Osteoblast (primary cell): ENCODE measurements at places on chromosomes 12 and 14. TPM values are rescaled to one million over a fixed set of nuclear protein-coding genes. Genes with fewer than 3 reads are reported as not detected.

- H3K4me3 ChIP-seq, result no peak overlapping the region
- no peaks in the 10 kb centered on the region for H3K27me3 ChIP-seq
- no peaks in the 10 kb centered on the region for H3K36me3 ChIP-seq
- no peaks in the 10 kb centered on the region for H3K4me1 ChIP-seq
- peak; percentile 42 for DNase-seq
Measured at GRCh38 chr14:104421892-104422828, 157.4 kb upstream of the C14orf180 start.

GRCh38 chr14:58299401-58300330 is 1.3 kb downstream of the ARID4A start:
- H3K27me3 ChIP-seq, result no peaks in the 10 kb centered on the region
- H3K36me3 ChIP-seq, result peaks cover 23% of the 10 kb centered on the region
- DNase-seq, result peak; percentile 66
- H3K4me3 ChIP-seq, result peak overlapping the region; percentile 83
- H3K4me1 ChIP-seq, result peaks cover 17% of the 10 kb centered on the region

- no peak overlapping the region for H3K4me3 ChIP-seq
- no peaks in the 10 kb centered on the region for H3K36me3 ChIP-seq
- peak; percentile 81 for DNase-seq
- no peak overlapping the region for H3K27ac ChIP-seq
Measured at GRCh38 chr14:101843665-101844064, 82.2 kb downstream of the PPP2R5C start.

DNA sequence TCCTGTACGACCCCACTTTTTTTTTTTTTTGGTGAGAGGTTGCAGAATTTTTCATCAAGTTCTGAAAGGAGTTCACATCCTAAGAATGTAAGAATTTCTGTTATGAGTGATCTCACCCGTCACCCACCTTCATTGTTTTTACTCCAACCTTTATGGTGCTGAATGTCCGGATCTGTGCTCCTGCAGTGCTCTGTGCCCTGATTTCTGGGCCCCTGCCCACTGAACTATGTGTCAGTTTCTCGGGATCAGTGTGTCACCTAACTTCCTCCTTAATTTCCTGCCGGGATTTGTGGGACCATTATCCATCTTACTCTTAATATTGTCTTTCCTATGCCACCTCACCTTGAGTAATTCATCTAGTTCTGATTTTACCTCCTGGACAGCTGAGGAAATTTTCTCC is 11.6 kb downstream of the RASSF8 start:
- DNase-seq, result no peak
- no peaks in the 10 kb centered on the region for H3K27me3 ChIP-seq
- no peak overlapping the region for H3K4me3 ChIP-seq
- H3K27ac ChIP-seq, result no peak overlapping the region
- no peaks in the 10 kb centered on the region for H3K36me3 ChIP-seq

DNA sequence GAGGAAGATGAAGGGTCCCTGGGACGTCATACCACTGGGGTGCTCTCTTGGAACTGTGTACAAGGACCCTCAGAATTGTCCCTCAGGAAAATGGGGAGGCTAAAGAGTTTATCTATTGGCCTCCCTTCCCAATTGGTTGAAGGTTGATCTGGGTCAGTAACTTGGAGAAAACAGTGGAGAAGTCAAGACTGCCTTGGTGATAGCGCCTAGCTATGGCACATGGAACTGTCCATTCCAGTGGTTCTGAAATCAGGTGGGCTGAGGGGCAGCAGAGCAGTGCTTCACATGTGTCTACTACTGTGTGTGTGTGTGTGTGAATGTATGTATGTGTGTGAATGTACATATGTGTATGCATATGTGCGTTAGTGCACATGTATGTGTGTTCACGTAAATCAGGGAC is 316.1 kb downstream of the AACS start:
- H3K27ac ChIP-seq, result no peak overlapping the region
- H3K27me3 ChIP-seq, result no peaks in the 10 kb centered on the region
- H3K36me3 ChIP-seq, result no peaks in the 10 kb centered on the region
- no peak overlapping the region for H3K4me3 ChIP-seq
- H3K4me1 ChIP-seq, result no peaks in the 10 kb centered on the region

- H3K36me3 ChIP-seq, result no peaks in the 10 kb centered on the region
- DNase-seq, result no peak
- H3K27me3 ChIP-seq, result no peaks in the 10 kb centered on the region
Measured at GRCh38 chr12:9872162-9872561, 3.0 kb upstream of the CLEC2B start.

DNA sequence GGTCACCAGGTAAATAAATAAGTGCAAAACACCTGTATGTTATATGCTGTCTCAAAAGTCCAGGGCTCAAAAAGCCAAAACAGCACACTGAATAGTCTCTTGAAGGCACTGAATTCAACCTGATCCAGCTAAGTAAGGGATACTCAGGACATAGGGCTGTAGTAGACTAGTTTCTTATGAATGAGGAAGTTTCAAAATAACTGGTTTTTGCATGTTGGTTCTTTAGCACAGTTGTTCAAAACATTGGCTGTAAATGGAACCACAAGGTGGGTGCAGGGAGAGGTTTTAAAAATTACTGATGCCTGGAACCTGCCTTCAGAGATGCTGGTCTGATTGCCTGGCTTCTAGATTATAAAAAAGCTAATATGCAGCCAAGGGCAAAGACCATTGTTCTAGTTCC is 34.1 kb downstream of the NDUFA12 start:
- peaks cover 11% of the 10 kb centered on the region for H3K36me3 ChIP-seq
- H3K27me3 ChIP-seq, result no peaks in the 10 kb centered on the region
- H3K4me3 ChIP-seq, result no peak overlapping the region
- DNase-seq, result no peak

DNA sequence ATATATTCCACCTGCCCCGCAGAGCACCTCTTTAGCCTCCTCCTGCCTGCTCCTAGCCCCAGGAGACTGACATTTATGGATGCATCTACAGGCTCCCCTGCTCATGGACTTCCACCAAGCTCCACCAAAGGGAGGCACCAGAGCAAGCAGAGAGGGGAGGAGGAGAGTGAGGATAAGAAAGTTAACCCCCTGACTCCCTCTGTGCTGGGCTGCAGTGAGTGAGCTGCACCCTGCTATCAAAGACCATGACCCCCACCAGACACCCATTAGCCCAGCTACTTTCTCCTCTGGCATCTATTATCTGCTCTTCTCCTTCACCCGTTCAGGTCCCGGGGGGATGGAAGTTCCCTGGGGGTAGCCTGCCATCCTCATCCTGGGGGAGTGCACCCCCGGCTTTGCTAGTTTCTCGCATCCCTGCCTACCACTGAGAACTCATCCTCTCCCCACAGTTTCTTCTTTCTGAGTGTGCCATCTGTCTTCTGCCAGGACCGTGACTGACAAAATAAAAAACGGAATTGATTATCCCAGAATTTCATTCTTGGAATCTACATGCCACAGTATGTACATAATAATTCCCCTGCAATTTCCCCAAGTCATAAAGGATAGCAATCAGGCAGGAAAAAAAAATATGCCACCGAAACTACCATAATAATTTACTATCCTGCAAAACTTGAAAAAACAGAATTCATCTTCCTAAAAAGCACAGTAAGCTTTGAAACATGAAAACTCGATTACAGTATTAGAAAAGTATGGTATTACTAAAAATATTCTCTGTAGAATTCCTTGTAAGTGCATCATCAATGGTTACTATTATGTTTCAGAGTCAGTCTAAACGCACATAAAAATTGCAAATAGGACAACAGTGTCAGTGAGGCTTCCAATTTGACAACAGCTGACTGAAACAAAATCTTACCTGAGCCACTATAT is 45.2 kb downstream of the FOXN3 start:
- no peaks in the 10 kb centered on the region for H3K36me3 ChIP-seq
- peak overlapping the region; percentile 24 for H3K27ac ChIP-seq
- DNase-seq, result peak; percentile 87
- no peaks in the 10 kb centered on the region for H3K27me3 ChIP-seq

- H3K27ac ChIP-seq, result no peak overlapping the region
- peaks cover 15% of the 10 kb centered on the region for H3K27me3 ChIP-seq
- H3K4me3 ChIP-seq, result no peak overlapping the region
- no peaks in the 10 kb centered on the region for H3K36me3 ChIP-seq
- no peak for DNase-seq
- peaks cover 4% of the 10 kb centered on the region for H3K4me1 ChIP-seq
Measured at GRCh38 chr14:32571995-32572866, 243.1 kb downstream of the AKAP6 start.

DNA sequence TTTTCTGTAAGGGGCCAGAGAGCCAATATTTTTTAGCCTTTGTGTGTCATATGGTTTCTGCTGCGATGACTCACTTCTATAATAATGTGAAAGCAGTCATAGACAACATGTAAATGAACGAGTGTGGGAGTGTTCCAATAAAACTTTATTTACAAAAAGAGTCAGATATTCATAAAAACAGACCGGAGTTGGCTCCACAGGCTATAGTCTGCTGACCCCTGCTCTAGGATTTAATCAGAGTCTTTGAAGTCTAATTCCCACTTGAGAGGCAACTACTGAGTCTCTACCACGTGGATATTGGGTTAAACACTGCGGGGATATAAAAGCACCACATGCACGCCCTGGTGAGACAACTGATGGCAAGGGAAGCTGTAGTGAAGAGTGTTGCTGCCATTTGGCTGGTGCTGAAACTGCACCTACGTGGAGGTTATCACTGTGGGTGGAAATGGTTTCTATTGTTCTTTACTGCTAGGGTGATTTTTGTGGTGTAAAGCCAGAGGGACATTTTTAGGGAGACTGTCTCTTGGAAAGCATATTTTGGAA is 3.6 kb upstream of the NINJ2 start:
- H3K27ac ChIP-seq, result no peak overlapping the region
- peaks cover 5% of the 10 kb centered on the region for H3K4me1 ChIP-seq
- peak; percentile 44 for DNase-seq

DNA sequence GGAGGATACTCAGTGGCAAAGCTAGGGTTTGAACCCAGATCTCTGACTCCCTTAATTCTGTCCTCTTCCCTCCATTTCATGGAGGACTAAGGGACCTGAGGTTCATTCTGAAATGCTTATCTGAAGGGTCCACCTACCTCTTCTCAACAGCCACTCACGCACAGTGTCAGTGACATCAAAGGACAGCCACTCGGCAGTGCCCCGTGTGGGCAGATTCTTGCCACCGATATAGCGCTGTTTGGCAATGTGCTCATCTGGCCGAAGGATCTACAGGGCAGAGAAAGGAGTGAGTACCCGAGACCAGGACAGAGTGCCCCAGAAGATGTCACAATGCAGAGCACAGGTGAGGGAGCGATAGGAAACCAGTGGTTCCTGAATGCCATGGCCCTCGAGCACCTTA is 10.8 kb downstream of the TGFB3 start:
- no peak overlapping the region for H3K27ac ChIP-seq
- H3K4me1 ChIP-seq, result peaks cover 18% of the 10 kb centered on the region
- no peak for DNase-seq
- H3K4me3 ChIP-seq, result no peak overlapping the region

GRCh38 chr12:45773747-45774146 is 44.2 kb downstream of the ARID2 start:
- DNase-seq, result no peak
- H3K27me3 ChIP-seq, result no peaks in the 10 kb centered on the region
- H3K27ac ChIP-seq, result no peak overlapping the region
- H3K4me3 ChIP-seq, result no peak overlapping the region

DNA sequence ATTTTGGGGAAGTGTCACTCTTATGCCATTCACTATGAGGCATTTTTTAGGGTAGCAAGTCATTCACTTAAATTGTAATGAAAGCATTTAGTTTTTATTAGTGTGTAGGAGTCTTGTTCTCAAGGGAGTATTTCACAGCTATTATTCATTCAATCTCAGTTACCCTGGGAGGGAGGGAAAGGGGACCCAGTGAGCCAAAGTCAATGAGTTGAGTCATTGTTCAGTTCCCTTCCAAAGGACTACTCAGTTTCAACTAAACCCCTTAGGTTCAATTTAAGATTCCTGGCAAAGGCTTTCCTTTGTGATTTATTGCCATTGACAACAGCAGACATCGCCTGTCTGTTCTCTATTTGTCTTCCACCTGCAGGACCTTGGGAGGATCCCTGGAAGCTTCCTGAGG is 29.3 kb upstream of the RASSF8 start:
- peaks cover 17% of the 10 kb centered on the region for H3K4me1 ChIP-seq
- peak; percentile 79 for DNase-seq
- no peaks in the 10 kb centered on the region for H3K27me3 ChIP-seq
- no peak overlapping the region for H3K4me3 ChIP-seq

DNA sequence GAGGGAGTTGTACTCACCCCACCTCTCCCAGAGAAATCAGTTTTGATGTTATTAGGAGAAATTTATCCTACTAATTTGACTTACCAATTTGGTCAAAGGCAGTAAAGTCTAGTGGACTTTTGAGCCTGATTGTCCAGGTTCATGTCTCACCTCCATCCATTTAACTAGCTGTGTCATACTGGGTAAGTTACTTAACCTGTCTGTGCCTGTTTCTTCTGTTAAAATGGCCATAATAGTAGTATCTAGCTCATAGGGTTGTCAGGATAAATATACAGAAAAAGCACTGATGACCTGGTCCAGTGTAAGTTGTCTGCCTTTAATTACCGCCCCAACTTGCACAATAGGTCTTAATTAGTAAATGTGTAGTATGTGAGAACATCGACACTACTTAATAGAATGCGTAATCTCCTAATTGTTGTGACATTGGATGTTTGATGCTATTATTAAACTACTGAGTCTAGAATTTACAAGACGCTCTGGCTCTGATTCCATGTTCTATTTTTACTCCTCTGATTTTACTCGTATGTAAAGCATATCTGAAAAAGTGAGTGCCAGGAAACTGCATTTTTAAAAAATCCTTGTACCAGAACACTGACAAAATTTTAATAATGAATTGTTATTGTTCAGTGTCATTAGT is 1.5 kb downstream of the RAB21 start:
- peak overlapping the region; percentile 98 for H3K4me3 ChIP-seq
- H3K27me3 ChIP-seq, result peaks cover 9% of the 10 kb centered on the region
- DNase-seq, result peak; percentile 72
- H3K36me3 ChIP-seq, result peaks cover 31% of the 10 kb centered on the region
- peaks cover 15% of the 10 kb centered on the region for H3K4me1 ChIP-seq

DNA sequence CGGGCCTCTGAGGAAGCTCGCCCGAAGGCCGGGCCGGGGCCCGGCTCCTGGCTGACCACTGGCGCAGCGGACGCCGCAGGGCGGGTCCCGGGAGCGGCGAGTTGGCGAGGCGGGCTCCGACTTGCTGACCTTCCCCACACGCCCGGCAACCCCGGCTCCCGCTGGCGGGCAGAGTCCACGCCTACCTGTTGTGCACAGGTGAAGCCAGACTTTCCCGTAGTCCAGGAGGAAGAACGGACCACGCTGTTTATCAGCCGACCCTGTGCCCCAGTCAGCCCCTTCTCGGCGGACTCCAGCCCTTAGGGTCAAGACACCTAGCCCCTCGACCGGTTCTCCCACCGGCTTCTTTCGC is 407 bp downstream of the HEATR5A start:
- peak; percentile 86 for DNase-seq
- peak overlapping the region; percentile 100 for H3K4me3 ChIP-seq
- peaks cover 3% of the 10 kb centered on the region for H3K36me3 ChIP-seq
- peaks cover 12% of the 10 kb centered on the region for H3K4me1 ChIP-seq

GRCh38 chr14:74616996-74617700 is 5.1 kb upstream of the LTBP2 start:
- H3K27me3 ChIP-seq, result no peaks in the 10 kb centered on the region
- DNase-seq, result no peak
- no peak overlapping the region for H3K4me3 ChIP-seq
- no peaks in the 10 kb centered on the region for H3K36me3 ChIP-seq

GRCh38 chr12:108714866-108715265 is 16.5 kb downstream of the CORO1C start:
- H3K4me1 ChIP-seq, result peaks cover 46% of the 10 kb centered on the region
- no peak for DNase-seq
- peaks cover 38% of the 10 kb centered on the region for H3K36me3 ChIP-seq

- H3K4me3 ChIP-seq, result peak within 1 kb of the TSS; percentile 75
- no peaks in the 10 kb centered on the region for H3K36me3 ChIP-seq
- H3K27ac ChIP-seq, result peak within 1 kb of the TSS; percentile 88
- no peak for DNase-seq
- H3K4me1 ChIP-seq, result peaks cover 41% of the 10 kb centered on the region
Measured at GRCh38 chr12:16347391-16348298, at the start of gene MGST1. Gene MGST1, plus strand, starts transcription at chr12:16347645. Its CDS starts 6,608 bp downstream, at chr12:16354253.

DCD gene
- total RNA-seq, result not detected in 2 replicates

CLEC9A gene
- total RNA-seq, result not detected in 2 replicates

PCED1B gene
- total RNA-seq, result 0.29 and 0.36 TPM in 2 replicates

KRT79 gene
- total RNA-seq, result not detected in 2 replicates
